ENCODE measurements at places on chromosomes 2 and 18.

DNA sequence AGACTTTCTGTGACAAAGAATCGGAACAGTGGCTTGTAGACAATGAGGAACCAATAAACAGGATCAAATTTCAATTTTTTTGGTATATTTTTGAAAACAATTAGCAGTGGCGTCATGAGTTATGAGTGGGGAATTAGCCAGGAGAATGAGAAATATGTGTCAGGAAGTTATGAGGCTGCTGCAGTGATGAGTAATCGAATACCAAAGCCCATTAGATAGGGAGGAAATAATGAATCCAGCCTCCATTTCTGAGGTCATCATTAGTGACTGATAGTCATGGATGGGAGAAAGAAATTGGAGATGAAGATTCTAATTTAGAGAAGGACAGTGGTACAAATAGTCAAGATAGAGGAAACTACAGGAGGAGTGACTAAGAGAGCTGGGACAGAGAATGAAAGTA is 673.1 kb upstream of the VRK2 start:
- no peak for DNase-seq

DNA sequence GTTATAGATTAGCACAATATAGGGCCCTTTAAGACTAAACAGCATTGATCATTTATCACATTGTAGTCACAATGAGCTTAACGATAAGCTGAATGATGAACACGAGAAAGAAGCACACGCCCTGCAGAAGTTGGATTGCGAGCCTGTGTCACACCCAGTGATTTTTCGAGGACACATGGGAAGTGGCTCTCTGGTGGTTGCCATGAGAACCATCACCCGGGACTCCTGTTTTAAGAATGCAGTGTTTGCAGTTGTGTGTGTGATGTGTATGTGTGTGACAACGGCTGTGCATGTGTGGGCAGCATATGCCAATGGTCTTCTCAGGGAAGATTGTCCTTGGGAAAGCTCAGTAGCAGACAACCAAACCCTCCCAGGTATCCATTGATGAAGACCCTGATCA is 69.2 kb downstream of the PDCL3 start:
- no peak for DNase-seq

DNA sequence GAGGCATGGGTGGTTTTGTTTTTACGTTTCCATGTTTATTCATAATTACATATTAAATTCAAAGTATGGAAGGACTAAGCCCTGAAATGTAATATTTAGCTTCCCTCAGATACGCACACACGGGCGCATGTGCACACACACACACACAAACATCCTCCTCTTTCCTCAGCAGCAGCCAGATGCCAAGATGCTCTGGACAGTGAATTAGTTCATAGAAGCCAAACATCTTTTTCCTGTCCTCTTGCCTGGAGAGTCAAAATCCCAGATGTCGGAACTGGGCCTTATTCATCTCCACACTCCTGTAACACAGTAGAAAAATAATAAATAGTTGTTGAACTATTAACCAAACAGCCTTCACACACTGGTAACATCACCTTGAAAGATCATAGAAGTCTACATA is 273.1 kb downstream of the SP3 start:
- no peak for DNase-seq

DNA sequence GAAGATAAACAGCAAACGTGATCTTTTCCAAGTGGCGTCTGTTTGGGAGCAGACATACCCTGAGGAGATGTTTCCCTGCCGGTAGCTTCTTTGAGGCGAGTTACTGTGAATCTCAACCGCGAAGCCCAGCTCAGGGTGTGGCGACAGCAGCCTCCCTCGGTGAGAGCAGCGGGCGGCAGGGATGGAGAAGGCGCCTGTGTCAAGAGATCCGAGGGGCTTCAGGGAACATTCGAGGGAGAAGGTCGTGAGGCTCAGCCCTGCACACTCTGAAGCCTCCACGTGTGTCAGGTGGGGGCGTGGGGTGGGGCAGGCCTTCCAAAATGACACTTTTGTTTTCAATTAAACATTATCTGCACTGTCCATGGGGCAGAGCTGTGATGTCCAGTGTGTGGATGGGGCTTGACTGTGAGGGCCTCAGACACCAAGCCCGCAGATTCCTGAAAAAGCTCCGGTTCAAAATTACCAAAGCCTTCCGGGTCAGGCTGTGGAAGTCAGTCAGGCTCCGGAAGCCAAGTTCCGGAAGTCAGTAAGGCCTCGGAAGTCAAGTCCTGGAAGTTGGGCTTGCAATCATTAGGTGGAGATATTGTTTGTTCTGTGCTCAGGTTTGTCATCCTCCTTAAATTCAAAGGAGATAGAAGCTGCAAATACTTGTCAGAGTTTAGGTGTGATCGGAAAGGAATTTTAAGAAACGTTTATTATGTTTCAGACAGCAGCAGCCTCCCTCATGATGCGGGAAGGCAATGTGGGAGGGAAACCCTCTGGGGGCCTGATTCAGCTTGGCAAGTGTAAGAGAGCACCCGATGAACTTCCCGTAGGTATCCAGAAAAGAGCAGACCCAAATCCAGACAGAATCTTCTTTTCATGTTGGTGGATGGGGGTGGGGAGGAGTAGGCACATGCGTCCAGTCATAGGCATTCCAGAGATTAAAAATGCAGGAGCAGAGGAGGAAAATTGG is 20.7 kb downstream of the SMIM21 start:
- no peak for DNase-seq

DNA sequence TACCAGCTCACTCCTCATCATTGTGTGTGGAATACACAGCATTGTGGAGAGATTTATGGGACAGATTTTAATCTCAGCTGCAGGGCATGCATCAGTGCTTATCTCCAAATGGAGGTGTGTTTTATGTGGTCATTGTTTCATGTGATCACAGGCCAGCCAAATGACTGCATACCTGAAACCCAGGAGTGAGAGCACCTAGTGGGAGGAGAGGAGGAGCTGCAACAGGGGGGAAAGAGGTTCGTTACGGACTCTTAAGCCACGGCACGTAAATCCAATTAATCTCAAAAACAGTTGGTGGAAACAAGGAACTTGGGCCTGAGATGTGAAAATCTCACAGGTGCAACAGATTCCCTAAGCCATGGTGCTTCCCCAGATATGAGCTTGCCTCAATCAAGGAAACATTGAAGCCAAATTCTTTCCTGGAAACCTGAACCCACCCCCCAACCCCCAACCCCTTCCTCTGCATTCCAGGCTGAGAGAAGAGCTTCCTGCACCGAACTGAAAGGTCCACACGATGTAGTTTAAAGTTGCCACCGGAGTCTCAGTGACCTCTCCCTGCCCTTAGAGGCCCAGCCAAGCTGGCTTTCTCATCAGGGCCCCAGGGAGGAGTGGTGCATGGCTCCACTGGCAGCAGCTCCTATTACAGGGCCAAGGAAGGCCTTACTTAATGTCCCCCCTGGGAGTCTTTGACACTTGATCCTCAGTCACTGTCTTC is 167.4 kb downstream of the C1D start:
- no peak for DNase-seq

GRCh38 chr2:36626071-36626470 is 28.1 kb upstream of the FEZ2 start:
- no peak for DNase-seq

DNA sequence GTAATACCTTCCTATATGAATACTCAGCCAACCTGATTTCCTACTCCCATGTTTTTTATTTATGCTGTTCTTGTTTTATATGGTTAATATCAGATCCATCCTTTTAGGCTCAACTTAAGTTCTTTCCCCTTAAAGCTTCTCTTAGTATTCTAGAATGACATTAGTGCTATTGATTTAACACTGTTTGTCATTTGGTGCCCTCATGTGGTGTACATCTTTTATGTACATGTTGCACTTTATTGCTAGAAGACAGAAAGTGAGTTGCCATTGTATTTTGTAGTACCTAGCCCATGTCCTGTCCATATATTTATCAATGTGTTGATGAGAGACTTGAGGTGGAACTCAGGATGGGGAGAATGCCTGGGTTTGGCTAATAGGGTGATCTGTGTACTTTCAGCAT is 2.5 kb downstream of the HTRA2 start:
- no peak for DNase-seq

DNA sequence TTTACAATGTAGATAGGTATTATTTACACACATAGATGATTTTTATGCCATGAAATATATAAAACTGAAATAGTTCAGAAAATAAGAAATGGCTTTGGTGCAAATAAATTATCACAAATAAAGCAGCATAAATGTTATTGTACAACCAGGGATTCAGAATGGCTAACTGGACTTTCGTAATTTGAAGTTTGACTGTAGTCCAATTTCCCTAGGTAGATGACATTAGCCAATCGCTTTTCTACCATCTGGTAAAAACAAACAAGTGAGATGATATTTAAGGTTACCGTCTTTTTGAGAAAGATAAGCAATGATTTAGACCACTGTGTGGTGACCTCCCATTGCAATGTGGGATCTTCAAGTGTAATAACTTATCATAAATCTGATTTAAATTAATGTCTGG is 400.7 kb downstream of the LRRTM4 start:
- no peak for DNase-seq

- DNase-seq: no peak
These were observed 114.9 kb upstream of the NT5C1B start for GRCh38 chr2:18704276-18704675.

DNA sequence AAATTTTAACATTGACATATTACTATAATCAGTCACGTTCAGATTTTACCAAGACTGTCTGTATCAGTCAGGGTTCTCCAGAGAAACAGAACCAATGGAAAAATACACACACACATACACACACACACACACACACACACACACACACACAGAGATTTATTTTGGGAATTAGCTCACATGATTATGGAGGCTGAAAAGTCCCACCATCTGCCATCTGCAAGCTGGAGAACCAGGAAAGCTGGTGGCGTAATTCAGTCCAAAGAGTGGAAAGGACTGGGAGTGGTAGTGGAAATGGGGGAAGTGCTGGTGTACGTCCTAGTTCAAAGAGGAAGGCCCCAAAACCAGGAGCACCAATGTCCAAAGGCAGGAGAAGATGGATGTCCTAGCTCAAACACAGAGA is 166.4 kb downstream of the AKAIN1 start:
- DNase-seq: no peak

DNA sequence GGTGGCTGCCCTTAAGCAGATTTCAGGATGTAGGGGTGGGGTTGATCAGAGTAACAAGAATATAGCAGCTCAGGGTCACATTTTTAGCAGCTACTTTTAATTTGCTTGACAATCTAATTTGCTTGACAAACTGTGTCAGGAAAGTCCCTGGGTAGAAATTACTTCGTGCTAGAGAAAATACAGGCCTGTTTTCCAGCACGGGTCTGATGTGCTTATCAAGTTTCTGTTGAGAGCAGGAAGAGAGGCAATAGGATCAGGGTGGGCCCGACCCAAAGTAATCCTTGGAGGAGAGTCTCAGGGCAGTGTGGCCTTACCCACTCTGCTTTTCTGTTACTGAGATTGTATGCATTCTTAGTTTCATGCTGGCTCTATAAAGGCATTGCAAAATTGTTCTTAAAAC is 221.5 kb downstream of the TSN start:
- no peak for DNase-seq

DNA sequence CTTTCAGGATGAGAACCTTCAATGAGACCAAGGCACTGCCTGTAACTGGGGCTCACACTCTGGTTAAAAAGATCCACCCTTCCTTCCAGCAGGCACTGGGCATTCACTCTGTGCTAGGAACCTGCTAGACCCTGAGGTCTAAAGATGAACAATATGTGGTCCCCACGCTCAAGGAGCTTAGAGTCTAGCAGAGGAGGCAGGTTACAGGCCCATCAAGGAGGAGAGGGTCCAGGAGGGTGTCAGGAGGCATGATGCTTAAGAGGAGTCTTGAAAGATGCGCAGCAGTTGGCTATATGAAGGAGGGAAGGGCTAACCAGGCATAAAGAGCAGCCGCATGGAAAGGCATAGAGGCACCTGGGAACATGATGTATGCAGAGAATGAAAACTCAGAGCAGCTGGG is 4.5 kb downstream of the ANKRD53 start:
- no peak for DNase-seq

GRCh38 chr18:68288408-68288807 is 426.5 kb downstream of the TMX3 start:
- DNase-seq: no peak

DNA sequence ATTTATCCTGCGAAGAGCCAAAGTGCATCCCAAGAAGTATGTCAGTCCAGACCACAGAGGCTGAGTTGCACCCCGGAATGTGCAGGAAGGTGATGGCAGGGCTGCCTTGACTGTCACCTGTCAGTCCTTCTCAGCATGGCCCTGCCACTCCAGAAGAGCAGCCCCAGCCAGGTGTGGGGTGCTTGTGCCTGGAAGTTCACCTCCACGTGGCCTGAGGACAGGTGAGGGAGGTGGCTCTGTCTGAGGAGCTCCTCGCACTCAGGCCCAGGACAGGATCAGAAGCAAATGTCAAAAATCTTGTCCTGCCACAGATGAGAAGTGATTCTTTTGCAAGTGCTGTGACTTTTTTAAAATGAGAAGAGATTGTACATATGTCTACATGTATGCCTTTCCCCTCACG is 31.4 kb upstream of the B3GNT7 start:
- no peak for DNase-seq

- no peak for DNase-seq
These were observed 43.9 kb upstream of the DNAH7 start for GRCh38 chr2:196112418-196113034.

DNA sequence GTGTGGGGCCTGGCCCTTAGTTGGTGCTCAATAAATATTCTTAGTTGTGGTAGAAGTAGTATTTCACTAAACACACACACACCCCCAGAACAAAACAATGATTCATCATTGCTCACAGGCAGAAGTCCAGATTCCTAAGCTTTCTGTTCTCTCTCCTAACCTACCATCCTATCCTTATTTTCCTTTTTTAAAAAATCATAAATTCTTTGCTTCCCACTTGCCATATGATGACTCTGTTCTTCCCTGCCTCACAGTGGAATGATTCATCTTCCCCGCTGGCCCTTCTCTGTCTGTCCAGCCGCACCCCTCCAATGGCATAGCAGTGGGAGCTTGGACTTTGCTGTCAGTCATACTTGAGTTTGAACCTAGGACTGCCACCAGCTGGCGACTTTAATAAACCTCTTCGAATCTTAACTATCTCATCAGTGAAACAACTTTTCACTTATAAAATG is 5.2 kb downstream of the EML6 start:
- DNase-seq: no peak

DNA sequence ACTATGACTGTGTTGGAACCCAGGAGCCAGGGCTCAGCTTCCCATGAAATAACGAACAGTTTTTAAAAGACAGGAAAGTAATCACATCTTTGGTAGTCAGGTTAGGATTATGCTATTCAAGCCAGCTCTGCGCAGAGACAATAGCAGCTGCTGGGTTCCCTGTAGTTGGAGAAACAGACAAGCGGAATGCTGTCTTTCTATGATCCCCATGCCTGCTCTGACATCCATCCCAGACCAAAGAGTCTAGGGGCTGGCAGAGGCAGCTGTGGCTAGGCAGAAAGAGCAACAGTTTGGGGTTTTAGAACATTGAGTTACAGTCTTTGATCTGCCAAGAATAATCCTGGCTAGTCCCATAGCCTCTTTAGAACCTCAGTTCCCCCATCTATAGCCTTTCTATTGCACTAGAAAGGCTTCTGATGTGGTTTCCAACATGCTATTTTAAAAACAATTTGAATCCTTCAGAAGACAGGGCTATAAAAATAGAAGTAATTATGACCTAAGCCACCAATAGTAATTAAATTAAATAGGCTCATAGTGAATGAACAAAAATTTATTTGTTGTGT is 146.8 kb downstream of the MTX2 start:
- no peak for DNase-seq
